Kidney (tissue), 22 donors: ENCODE measurements at places on chromosomes 13 and 19.

- DNase-seq: no peak
Measured at GRCh38 chr13:81493144-81493543, 1152.2 kb upstream of the SPRY2 start.

DNA sequence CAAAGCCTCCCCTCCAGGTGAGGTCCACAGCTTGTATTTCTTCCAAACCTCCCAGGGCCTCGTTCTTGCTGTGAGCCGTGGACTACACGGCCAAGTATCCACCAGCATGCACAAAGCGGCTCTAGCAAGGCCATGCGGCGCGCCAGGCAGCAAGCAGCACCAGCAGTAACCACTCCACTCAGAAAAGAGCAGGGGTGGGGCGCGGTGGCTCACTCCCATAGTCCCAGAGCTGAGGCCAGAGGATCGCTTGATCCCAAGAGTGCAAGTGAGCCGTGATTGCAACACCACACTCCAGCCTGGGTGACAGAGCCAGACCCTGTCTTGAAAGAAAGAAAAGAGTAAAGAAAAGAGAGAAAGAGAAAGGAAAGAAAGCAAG, 4.7 kb downstream of the CCDC8 start:
- DNase-seq: peak; percentile 63

- peak; percentile 33 for DNase-seq
Measured at GRCh38 chr13:31996601-31997000, 35.0 kb upstream of the FRY start.

- no peak for DNase-seq
Measured at GRCh38 chr13:48264058-48264457, 31.1 kb downstream of the ITM2B start.

DNA sequence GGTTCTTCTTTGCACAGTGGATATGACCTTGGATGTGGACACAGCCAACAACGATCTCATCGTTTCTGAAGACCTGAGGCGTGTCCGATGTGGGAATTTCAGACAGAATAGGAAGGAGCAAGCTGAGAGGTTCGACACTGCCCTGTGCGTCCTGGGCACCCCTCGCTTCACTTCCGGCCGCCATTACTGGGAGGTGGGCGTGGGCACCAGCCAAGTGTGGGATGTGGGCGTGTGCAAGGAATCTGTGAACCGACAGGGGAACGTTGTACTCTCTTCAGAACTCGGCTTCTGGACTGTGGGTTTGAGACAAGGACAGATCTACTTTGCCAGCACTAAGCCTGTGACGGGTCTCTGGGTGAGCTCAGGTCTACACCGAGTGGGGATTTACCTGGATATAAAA, 9.4 kb downstream of the RFPL4AL1 start:
- no peak for DNase-seq

- DNase-seq: no peak
Measured at GRCh38 chr13:102517959-102518358, 78.8 kb upstream of the TPP2 start.
